ENCODE measurements at places on chromosomes 7 and 10.

- DNase-seq = no peak
These were observed 16.7 kb downstream of the UNC5B start for GRCh38 chr10:71228875-71229675.

DNA sequence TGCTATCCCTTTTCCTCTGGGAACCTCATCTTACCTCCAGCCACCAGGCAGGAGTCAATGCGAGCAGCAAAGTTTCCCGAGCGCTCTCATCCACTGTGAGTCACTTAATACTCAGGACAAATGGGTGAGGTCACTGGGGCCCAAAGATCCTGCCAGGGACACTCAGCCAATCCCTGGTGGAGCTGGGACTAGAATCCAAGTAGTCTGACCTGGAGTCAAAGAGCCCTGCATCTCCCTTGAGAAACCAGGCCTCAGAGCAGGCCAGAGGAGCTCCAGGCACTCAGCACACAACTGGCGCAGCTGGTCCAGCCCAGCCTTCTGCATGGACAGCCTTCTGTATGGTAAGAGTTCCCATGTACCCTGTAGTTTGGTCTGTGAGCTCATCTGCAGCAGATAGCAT, 142.3 kb downstream of the MAPK8 start:
- no peak for DNase-seq

DNA sequence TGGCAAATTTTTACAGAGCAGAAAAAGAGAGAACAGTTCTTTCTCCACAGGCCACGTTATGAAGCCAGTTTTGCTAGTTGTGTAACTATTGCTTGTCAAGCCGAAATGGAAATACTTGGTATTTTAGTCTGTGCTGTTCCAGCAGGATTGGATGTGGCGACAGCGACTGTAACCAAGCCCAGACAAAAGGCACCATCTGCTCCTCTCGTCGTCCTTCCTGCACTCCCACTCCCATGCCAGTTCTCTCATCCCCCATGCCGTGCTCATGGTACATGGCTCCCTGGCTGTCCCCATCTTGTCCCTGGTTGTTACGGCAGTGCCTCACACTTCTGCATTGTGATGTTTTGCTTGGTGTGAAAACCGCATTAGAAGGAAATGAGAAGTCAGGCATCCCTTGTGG, 185.7 kb upstream of the FZD8 start:
- no peak for DNase-seq

GRCh38 chr10:11290156-11290890, 272.7 kb downstream of the CELF2 start:
- no peak for DNase-seq

- no peak for DNase-seq
These were observed 1.6 kb upstream of the IDI1 start for GRCh38 chr10:1050554-1050953.

DNA sequence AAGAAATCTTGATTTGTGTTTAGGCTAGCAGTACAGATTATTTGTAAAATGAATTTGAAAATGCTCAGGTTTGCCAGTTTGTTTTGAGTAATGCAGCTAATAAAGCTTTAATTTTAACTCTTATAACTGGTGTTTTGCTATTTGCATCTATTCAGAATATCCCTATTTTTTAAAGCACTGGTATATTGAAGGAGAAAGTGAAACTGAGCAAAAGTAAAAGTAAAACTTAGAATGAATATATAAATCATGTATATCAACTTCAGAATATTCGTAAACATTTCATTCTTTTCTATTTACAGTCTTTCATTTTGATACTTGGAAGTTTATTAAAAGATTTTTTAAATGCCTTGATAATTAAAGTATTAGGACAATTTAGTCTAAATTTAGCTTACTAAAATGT, 26.2 kb downstream of the TASOR2 start:
- no peak for DNase-seq

- DNase-seq = no peak
These were observed 173.5 kb downstream of the KCNMA1 start for GRCh38 chr10:77463967-77464745.

DNA sequence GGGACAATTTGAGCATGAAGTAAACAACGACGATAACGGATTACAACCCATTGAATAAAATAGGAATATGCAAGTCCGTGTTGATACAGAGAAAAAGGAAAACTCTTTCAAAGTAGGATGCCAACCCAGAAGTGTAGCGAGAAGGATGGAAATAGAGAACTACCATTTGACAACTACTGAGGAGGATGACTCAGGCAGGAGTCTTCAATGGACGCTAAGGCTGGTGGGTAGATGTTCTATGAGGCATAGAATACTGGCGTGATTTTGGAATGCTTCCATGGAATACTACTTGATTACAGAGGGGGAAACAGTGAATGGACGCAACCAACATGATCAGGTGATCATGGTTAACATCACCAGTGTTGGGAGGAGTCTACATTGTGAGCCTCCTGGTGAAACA, 828 bp upstream of the CFAP70 start:
- no peak for DNase-seq

GRCh38 chr10:80464557-80465450, 10.7 kb downstream of the TSPAN14 start:
- no peak for DNase-seq

GRCh38 chr10:13322615-13323148, 22.8 kb upstream of the PHYH start:
- no peak for DNase-seq

DNA sequence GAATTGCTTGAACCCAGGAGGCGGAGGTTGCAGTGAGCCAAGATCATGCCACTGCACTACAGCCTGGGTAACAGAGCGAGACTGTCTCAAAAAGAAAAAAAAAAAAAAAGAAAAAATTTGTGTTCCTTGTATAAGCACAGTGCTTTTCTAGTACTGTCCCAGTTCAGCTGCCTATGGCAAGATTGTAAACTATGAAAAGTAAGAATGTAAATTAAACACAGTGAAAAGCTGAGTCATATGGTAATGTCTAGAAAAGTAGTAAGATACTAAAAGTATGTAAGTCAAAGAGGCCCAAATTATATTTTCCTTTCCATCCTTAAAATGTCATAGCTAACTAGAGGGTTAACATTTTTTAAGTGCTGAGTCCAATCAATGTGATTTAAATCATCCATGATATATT, 42.8 kb downstream of the RBM20 start:
- no peak for DNase-seq

DNA sequence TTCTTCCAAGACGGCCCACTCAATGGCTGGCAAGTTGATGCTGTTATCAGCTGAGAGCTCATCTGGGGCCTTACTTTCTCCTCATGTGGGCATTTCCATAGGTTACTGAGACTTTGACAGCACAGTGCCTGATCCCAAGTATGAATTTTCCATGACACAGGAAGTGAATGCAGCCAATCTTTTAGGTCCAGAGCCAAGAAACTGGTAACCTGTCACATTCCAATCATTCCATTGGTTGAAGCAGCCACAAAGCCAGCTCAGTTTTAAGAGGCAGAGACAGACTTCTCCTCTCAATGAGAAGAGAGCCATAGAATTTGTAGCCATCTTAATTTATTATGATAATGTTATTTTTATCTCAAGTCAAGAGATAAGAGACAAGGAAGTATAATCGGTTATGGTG, 775.5 kb downstream of the CNTNAP2 start:
- no peak for DNase-seq

DNA sequence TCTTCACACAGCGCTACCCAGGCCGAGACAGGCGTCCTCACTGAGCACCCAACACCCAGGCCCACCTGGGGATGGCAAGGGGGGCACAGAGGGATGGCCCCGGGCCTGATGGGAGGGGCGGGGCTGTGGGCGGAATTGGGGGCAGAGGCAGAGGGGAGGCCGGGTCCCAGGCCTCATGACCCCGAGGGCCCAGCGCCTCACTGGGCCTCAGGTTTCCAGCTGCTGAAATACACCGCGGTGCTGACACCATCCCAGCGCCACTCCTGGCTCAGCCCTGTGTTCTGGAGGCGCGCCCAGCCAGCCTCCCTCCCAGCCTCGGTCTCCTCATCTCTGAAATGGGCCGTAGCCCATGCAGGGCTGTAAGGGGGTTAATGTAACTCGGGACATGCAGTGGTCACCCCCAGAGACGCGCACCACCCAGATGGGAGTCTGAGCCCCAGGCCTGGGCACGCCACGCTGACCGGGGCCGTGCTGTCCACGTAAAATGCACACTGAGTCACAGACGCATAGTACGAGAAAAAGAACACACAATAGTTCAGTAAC, 82.3 kb downstream of the UNCX start:
- DNase-seq = no peak

- no peak for DNase-seq
These were observed 182.0 kb downstream of the KCNMA1 start for GRCh38 chr10:77455561-77455960.

DNA sequence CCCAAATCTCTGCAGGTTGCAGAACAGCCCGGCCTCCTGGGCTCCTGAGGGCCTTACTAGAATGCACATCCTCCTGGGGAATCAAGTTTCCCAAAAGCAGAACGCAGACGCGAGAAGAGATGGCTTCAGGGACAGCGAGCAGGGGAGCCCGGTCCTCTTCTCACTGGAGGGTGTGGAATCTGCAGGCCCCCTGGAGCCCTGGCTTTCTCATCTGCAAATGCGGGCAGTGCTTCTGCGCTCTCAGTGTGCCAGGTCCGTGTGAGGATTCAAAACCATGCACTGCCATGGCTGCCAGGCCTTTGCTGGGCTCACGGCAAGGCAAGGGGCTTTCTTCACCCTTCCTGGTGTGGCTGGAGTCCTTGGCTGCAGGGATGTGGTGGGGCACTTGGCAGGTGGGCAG, 330.9 kb upstream of the MKI67 start:
- no peak for DNase-seq
